SHP77 (cell line): ENCODE measurements at places on chromosomes 5 and 9.

DNA sequence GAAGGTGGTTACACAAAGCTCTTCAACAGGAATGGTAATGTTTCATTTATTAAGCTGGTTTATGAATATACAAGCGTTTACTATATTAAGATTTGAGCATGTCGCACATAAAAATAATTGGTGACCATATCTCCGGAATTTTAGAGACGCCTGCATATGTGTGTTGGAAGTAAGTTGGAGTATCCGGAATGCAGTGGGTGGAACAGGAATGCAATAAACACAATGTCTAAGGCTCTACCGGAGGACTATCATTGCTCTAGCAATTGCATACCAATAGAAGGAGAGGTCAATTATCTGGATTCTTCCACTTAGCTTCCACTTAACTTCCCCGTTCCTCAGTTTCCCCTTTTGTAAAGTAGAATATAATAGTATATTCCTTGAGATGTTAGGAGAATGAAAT is 1.1 kb upstream of the CEP78 start:
- no peak for DNase-seq

- no peak for DNase-seq
Observed at GRCh38 chr5:141598391-141599345, 20.1 kb downstream of the DIAPH1 start.

DNA sequence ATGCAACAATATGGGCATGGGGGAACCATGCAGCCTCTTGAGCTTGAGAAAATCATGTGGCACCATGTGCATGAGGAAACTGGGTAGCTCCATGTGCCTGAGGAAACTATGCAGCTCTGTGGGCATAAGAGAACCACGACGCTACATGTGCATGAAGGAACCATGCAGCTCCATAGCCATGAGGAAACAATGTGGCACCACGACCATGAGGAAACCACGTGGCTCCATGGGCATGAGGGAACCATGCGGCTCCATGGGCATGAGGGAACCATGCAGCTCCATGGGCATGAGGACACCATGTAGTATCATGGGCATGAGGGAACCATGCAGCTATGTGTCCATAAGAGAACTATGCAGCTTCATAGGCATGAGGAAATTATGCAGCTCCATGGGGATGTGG is 140.8 kb downstream of the CAVIN4 start:
- no peak for DNase-seq

GRCh38 chr9:93051680-93052089 is 6.8 kb upstream of the SUSD3 start:
- no peak for DNase-seq

DNA sequence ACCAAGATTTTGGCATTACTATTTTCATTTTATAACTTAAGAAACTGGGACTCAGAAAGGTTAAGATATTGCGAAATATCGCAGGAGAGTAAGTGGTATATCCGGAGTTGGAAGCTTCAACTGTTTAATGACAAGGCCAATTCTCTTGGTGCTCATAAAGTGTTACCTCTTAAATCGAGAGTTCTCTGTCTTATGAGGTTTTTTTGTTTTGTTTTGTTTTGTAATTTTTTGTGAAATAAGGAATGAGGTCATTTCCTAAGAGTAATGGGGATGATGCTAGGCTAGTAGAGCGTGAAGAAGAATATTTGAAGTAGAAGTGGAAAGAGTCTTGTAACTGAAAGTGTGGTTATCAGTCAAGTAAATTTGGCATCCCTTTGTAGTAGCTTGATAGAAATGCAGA is 183.2 kb upstream of the DAB2 start:
- no peak for DNase-seq

DNA sequence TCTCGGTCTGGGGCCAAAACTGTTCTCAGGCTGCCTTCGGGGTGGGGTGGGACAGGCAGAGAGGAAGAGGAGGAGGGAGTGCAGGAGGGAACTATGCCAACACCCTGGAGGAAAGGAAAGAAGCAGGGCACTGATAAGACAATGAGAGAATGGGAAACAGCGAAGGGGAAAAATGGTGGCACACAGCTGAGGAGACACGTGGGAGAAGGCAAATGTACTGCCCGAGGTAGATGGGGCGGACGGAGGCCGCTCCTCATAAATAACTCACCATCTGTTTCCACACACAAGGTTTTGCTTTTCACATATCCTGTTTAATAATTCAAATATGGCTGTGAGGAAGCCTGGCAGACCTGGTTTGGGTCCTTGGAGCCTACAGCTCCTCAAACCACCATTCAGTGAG is 148.2 kb upstream of the LRRTM2 start:
- DNase-seq, result no peak

DNA sequence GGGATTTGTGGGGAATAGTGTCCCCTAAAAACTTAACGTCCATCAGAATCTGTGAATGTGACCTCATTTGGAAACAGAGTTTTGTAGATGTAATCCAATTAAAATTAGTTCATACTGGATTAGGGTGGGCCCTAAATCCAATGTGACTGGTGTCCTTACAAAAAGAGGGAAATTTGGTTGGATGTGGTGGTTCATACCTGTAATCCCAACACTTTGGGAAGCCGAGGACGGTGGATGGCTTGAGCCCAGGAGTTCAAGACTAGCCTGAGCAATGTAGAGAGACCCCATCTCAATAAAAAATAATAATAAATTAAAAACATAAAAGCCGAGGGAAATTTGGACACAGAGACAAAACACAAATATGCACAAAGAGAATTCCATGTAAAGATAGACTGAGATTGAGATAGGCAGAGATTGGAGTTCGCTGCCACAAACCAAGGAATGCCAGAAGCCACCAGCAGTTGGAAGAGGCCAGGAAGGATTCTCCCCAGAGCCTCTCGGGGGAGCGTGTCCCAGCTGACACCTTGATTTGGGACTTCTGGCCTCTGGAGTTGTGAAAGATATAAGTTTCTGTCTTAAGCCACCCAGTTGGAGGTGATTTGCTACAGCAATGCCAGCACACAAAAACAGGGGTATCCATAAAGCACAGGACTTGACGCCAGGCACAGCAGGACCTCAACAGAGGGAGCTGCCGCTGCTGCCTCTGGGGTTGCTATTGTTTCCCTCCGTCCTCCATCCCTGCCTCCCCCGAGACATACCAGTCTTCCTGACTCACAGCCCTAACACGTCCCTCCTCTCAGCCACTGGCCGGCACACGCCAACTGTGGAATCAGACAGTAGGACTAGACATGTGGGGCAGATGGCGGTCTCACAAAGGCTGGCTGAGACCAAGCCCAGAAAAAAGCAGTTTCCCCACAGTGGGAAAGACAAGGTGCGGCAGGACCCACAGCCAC is 73.8 kb upstream of the IL17B start:
- DNase-seq, result no peak

GRCh38 chr9:116162241-116162781 is 8.7 kb downstream of the PAPPA start:
- no peak for DNase-seq

- no peak for DNase-seq
Observed at GRCh38 chr5:132050136-132050535, 10.3 kb upstream of the IL3 start.

DNA sequence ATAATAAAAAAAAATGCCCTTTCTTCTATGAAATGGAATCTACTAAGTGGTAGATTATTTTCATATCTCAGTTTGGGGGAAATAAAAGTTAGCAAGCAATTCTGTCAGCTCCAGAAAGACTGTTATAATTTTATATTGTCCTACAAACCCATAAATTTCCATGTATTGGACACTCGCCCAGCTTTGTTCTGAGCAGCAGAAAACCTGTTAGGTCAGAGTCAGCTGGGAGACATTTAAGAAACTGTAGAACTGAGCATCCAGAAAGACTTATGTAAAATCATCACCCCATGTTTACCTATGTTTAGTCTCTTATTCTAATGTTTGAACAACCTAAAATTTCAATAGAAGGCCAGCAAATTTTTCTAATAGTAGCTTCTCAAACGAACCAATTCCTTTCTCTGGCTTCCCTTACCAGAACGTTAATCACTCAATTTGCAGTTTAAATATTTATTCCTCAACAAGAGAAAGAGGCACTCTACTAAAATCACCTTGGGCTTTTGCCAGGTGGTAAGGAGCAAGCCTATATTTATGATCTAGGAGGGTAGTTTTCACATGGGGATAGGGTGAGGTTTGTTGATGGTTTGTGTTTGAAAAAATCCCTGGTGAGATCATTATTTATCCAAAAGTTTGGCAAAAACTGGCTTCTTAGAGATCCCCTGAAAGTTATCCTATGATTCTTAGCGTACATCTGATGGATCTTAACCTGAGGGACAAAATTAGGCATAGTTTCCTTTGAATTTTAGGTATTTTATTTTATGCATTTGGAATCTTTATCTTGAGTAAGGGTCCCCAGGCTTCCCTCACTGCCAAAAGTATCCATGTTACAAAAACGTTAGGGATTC is 34.4 kb downstream of the MACROH2A1 start:
- DNase-seq, result no peak
